ENCODE measurements at places on chromosomes 5 and 9.

GRCh38 chr5:170393235-170393634 lies 4.1 kb upstream of the KCNMB1 start:
- DNase-seq, result no peak

DNA sequence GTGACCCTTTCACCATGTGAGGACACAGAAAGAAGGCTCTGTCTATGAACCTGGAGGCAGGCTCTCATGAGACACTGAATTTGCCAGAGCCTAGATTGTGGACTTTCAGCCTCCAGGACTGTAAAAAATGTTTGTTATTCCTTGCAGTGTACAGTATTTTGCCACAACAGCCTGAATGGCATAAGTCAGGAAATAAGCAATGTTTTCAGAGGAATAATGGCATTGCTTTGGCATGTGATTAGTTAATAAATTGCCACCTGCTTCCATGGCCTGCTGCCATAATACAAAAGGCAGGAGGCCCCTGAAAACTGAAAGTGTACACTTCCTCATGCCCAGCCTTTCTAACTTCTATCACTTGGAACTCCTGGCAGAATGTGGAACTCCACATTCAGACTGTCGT lies 408.1 kb downstream of the GADD45G start:
- no peak for DNase-seq

DNA sequence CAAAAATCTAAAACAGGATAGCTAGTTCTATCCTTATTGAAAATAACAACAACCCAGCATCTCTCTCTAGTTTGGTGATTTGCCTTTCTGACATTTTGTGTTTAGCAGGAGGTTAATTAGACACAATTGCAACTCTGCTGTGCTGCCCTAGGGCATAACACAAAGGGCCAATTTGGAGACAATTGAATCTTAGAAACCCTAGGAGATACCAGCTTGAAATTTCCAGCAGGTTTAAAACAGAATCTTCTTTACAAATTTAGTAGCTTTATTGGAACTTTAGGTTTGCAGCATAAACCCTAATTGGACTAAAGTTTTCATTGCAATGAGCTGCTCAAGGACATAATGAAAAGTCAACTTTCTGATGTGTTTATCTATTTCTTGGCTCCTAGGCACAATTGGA lies 166.7 kb upstream of the FER start:
- no peak for DNase-seq

DNA sequence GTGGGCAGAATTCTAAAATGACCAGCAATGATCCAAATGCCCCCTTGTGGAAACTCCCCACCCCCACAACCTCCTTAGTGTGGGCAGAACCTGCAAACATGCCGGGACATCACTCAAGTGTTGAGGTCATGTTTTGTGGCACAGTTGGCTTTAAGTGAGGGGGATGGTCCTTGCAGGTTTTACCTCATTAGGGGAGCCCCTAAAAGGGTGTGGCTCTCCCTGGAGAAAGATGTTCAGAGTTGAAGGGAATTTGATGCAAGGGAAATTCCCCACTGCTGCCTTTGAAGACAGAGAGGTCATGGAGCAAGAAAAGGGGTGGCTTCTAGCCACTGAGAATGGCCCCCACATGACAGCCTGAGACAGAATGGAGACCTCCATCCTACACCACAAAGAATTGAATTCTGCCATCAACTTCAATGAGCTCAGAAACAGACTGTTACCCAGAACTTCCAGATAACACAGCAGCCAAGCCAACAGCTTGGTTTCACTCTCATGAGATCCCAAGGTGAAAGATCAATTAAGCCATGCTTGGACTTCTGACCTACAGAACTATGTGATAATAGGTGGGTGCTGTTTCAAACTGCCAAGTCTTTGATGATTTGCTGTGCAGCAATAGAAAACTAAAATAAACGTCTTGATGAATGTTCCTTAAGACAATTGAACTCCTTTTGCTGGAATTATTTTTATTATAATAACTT lies 103.4 kb downstream of the MED10 start:
- DNase-seq, result no peak

GRCh38 chr9:135095470-135096407 lies 8.3 kb downstream of the OLFM1 start:
- no peak for DNase-seq

DNA sequence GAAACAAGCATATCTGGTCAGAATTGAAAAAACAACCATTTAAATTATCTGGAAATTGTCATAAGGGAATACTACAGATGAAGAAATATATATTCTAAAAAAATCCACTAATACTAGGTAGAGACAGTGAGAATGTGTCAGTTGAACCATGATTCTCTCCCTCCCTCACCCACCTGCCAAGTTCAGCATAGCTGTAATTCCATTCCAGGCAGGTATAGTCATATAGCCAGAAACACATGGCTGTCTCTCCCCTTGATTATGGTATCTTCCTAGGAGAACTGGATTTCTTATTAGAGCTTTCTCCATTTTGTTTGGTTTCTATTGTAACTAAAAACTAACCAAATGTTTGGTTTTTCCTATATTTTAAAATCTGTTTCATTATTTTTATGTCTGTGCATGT lies 509.2 kb downstream of the CDH10 start:
- no peak for DNase-seq

All from AG08396 (cell line).